ENCODE measurements at places on chromosomes 4 and X.

DNA sequence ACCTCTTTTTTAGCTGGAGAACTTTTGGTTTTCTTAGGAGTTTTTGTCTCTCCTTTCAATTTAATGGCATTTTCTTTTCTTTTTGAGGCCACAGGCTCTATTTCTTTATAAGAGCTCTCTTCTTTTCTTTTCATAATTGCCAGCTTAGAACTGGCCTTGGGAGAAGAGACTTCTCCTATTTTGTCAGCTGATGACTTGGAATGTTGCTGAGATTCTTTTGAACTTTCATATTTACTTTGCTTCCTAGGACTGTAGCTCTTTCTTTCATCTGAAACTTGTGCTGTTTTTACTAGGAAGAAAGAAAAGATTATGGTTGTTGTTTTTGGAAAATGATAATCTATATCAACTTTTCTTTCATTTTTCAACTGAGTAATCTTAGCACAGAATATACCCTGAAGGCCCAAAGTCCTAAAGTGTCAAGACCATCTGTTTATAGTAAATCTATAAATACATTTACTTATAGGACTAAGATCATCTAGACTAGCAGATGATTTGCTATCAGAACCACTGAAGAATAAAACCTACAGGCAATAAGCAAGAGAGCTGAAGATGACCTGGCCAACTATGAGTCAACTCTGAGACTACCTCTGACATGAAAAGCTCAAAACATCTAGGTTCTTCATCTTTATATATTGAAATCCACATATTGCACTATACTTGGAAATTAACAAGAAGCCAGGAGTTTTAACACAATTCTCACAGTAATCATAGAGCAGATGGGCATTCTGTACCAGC lies 45.6 kb downstream of the RFC1 start:
- DNase-seq, result no peak

DNA sequence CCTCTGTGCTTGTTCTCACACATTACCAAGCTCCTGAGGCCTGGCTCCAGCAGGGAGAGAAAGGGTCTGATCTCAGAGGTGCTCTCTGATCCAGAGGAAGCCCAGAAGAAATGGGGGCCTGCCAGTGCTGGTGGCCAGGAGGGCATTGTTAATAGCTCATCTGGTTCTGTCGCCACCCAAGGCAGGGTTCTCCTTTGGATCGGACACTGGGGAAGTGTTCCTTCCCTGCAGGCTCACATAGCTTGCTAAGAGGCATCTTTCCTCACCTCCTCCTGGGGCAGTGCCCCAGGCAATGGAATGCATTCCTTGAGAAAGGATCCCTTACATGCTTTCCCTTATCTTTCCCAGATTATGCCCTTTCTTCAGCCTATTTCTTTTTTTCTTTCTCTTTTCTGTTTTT lies 53.8 kb downstream of the RBM47 start:
- DNase-seq, result no peak

DNA sequence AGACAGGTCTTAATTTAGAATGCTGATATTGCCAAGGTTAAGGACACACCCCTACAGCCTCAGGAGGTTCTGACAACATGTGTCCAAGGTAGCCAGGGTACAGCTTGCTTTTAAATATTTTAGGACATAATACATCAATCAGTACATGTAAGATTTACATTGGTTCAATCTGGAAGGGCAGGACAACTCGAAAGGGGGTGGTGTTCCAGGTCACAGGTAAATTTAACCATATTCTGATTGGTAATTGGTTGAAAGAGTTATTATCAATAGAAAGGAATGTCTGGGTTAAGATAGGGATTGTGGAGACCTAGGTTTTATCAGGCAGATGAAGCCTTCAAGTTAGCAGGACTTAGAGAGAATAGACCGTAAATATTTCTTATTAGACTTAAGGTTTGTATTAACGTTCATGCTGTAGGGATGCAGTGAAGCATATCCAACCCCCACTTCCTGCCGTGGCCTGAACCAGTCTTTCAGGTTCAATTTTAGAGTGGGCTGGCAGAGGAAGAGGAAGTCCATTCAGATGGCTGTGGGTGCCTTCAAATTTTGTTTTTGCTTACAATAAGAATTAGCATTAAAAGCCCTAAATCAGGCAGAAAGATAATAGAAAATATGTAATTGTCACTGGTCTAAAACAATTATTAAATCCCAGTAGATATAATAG lies 136.5 kb upstream of the GALNTL6 start:
- no peak for DNase-seq

- DNase-seq, result no peak
Measured at GRCh38 chrX:21610168-21610567, 48.0 kb downstream of the KLHL34 start.

GRCh38 chr4:56469489-56470210 lies 2.2 kb downstream of the SRP72 start:
- no peak for DNase-seq

DNA sequence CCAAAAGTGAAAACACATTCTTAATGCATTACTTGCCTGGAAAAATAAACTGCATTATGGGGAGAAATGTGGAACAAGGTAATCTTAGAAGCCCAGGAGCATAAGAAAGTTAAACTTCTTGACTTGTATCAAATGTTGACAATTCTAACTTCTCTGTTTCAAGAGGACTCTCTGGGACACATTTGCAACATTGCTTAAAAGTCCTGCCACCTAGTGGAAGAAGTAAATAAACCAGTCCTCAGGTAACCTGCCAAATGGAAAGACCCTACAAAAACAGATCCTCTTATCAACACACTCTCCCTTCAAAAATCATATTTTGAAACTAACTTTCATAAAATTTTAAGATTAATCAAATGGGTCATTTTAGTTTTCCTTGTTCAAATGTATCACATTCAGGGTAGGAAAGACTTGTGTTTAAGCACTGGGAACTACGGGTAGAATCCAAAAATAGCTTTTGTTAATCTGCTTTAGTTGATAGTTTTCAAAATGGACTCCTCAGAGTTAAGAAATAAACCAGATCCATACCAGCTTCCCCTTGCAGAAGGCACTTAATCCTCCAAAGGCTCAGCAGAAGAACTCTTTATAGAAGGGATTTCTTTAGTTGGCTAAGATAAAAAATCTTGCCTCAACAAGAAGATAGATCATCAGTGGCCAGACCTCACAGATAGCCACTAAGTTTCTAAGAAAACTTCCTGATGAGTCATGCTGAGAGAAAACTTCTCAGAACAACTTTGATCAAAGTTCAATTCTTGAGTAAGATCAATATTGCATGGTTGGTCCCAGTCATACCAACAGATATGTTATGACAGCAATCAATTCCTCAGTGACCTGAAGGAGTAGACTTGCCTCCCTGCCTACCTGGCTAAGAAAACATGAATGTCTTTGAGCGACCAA lies 141.7 kb downstream of the HHIP start:
- DNase-seq, result no peak

DNA sequence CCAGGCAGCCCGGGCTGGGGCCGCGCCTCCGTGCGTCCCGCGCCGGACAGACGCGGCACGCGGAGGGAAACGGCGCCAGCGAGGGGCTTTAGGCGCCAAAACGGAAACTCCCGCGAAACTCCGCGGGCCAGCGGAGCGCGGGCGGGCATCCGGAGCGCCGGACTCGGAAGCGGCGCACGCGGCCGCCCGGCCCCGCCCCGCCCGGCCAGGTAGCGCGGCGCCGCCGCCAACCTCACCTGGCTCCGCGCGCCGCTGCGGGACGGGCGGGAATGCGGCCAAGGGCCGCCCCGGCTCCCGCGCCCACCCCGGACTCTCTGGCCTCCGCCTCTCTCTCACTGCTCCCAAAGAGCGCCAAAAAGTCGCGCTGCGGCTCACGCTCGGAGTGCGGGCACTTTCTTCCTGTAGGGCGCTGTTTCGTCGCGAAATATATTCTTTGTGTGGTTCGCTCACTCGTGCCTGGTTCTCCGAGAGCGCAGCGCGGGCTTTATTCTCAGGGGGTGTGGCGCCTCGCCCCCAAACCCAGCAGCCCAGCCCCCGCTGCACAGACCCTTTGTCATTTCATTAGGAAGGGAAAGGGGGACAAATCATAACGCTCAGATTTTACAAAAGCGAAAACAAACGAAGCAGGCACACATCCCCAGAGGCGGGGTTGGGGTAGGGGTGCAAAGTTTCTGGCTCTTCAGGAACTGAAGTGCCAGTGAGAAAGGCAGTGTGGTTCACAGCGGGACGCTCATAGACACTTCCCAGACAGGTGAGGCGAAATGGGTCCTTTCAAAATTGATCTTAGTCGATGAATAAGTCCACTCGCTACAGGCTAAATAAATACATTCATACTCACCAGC lies 961 bp upstream of the MBNL3 start:
- no peak for DNase-seq

DNA sequence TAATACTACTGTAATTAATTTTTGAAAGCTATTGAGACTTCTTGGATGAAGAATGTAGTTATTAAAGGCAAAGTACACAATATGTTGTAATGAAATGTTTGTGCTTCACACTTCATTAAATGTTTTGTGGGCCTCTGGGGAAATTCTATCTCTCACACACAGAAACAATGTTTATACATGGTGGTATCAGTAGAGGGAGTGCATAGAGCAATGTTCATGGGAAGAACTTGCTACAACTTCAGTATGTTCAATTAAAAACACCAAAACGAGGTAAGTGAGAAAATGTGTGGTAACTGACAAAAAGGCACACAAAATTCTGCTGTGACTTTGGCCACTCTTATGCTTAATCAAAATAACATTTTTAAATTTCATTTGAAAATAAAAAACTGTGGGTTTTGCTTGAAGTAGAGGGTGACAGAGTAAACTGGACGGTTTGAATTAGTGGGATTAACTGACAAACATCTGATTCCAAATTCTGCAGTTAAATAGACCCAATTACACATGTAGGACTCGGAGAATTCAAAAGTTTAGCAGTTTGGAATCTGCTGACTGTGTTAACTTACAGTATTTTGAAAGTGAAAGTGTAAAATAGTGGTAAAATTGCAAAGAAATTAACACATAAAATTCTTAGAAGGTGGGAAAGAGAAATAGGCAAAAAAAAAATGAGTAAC lies 111.4 kb upstream of the TTC29 start:
- DNase-seq, result no peak

GRCh38 chr4:46980851-46981250 lies 12.5 kb downstream of the GABRA4 start:
- no peak for DNase-seq

- no peak for DNase-seq
Measured at GRCh38 chrX:150060406-150060805, 122.1 kb upstream of the EOLA2 start.

GRCh38 chr4:970854-971520 lies 2.4 kb downstream of the DGKQ start:
- no peak for DNase-seq
